ENCODE measurements at places on chromosomes 12 and 14. TPM values are rescaled to one million over a fixed set of nuclear protein-coding genes. Genes with fewer than 3 reads are reported as not detected.

The TAS2R8 gene
- not detected for polyA plus RNA-seq

The PRPH gene
- polyA plus RNA-seq, result 1.3 TPM

DNA sequence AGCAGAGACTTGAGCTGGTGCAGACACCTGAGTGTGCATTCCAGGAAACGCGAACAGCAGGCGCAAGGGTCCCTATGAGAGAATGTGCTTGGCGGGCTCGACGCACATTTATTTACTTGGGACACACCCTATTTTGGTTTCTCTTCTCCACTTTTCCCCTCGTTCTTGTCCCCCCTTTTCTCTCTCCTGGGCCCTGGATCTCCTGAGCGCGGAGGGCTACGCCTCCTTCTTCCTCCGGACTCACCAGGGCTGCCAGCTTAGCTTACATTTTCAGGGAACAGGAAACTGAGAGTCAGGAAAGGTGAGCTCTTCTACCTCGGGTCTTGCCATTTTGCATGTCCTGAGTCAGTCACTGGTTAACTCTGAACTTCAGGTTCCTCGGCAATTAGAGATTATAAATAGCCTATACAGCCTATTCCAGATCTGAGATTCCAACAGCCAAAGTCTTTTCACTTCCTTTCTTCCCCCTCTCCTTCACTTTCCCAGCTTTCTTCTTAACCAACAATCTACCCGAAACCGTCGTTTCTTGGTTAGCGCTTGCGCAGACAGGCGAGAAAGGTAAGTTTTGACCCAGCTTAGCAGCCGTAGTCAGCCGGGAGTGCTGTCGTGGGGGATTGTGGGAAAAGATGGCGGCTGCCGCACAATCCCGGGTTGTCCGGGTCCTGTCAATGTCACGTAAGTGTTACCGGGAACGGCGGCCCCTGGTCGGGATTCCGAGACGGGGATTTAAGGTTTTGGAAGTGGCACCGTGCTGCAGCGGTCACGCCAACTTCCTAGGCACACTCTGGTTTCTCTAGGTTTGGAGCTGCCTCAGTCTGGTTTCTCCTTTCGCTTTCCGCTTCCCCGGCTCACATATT, at the start of the genes AKAP3 and NDUFA9:
AKAP3 (minus strand) TSS at position 551 of the 857 bp plus-strand sequence. CDS start 10,855 bp downstream, outside the sequence.
NDUFA9 (plus strand) TSS at position 614 of the 857 bp plus-strand sequence; CDS start at position 627, 13 bp downstream.
- DNase-seq, result peak; percentile 84

- no peak for DNase-seq
Measured at GRCh38 chr12:132364348-132364902, 35.0 kb upstream of the GALNT9 start.

GRCh38 chr14:54447231-54447692, 6.1 kb upstream of the CNIH1 start:
- no peak for DNase-seq

DNA sequence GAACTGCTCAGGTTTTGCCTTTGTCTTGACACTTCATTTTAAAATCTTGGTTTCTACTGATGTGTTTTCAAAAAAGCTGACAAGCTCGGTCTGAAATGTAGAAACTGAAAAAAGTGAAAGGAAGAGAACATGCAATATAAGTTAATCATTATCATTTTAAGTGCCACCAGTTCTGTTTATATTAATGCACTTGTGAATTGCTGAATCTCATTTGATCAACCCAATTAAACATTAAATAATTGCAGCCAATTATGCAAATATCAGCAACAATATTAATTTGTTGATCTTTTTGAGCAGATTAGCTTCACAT, 133.8 kb downstream of the BCAT1 start:
- no peak for DNase-seq

All from right lung (tissue), 10 donors.